Sigmoid colon (tissue), 7 donors: ENCODE measurements at places on chromosomes 11 and 22. TPM values are rescaled to one million over a fixed set of nuclear protein-coding genes. Genes with fewer than 3 reads are reported as not detected.
A peak's percentile ranks its signal among the peaks of the same experiment; 100 is the strongest.

DNA sequence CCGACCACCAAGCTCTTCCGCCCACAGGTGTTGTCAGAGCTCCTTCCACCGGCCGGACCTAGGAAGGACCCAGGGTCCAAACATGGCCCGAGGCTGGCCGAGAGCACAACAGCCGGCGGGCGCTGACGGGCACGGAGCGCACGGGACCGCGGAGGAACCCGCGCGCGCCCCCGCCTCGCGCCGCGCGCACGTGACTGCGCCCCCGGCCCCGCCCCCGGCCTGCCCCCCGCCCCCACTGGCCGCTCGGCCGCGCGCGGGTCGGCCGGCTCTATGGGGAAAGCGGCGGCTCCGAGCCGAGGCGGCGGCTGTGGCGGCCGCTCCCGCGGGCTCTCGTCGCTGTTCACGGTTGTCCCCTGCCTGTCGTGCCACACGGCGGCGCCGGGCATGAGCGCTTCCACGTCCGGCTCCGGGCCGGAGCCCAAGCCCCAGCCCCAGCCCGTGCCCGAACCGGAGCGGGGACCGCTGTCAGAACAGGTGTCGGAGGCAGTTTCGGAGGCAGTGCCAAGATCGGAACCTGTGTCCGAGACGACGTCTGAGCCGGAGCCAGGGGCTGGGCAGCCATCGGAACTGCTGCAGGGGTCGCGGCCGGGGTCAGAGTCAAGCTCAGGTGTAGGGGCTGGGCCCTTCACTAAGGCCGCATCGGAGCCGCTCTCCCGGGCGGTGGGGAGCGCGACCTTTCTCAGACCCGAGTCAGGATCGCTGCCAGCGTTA is at the start of gene OSBP2:
OSBP2 (plus strand) TSS at position 235 of the 711 bp plus-strand sequence; CDS start at position 271, 36 bp downstream.
- peak within 1 kb of the TSS; percentile 43 for H3K27ac ChIP-seq
- peak; percentile 62 for DNase-seq
- H3K36me3 ChIP-seq: no peaks in the 10 kb centered on the region
- H3K4me3 ChIP-seq: peak within 1 kb of the TSS; percentile 74
- H3K4me1 ChIP-seq: peaks cover 14% of the 10 kb centered on the region

ARHGAP20 gene
- 5.3 TPM for total RNA-seq

SPDYC gene
- total RNA-seq: not detected

- no peak overlapping the region for H3K4me3 ChIP-seq
- DNase-seq: no peak
- H3K27ac ChIP-seq: no peak overlapping the region
- H3K27me3 ChIP-seq: no peaks in the 10 kb centered on the region
- H3K4me1 ChIP-seq: peaks cover 80% of the 10 kb centered on the region
These were observed 38.5 kb downstream of the TNRC6B start for GRCh38 chr22:40216041-40216756.

GRCh38 chr11:126219547-126219946 is 8.0 kb downstream of the FAM118B start:
- no peaks in the 10 kb centered on the region for H3K27me3 ChIP-seq
- no peak for DNase-seq
- no peak overlapping the region for H3K27ac ChIP-seq
- no peaks in the 10 kb centered on the region for H3K36me3 ChIP-seq
- no peak overlapping the region for H3K4me3 ChIP-seq
- peaks cover 4% of the 10 kb centered on the region for H3K4me1 ChIP-seq

DNA sequence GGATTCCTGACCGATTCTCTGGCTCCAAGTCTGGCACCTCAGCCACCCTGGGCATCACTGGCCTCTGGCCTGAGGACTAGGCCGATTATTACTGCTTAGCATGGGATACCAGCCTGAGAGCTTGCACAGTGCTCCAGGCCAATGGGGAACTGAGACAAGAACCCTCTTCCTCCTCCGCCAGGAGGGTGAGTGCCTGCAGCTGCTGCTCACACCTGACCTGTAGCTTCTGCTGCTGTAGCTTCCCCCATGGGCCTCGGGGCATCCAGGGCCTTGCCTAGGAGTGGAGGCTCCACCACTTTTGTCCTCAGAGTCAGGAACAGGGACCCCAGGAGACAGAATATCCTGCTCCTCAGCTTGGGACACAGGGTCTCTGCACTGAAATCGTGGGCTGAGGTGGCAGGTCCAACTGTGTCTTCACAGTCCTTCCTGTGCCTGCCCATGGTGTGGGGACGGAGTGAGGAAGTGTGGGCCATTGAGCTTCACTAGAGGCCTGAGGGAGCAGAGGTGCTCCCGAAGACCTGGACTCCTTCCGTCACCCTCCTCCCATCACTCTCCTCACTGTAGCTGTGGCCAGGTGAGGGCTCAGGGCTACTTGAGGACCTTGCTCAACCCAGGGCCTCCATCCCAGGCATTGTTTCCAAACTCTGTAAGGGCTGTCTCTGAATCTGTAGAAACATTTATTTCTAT is 103.8 kb downstream of the ZNF280B start:
- H3K27me3 ChIP-seq: peaks cover 16% of the 10 kb centered on the region
- H3K27ac ChIP-seq: no peak overlapping the region
- no peaks in the 10 kb centered on the region for H3K36me3 ChIP-seq

MS4A7 gene
- total RNA-seq: 26.1 TPM

DNA sequence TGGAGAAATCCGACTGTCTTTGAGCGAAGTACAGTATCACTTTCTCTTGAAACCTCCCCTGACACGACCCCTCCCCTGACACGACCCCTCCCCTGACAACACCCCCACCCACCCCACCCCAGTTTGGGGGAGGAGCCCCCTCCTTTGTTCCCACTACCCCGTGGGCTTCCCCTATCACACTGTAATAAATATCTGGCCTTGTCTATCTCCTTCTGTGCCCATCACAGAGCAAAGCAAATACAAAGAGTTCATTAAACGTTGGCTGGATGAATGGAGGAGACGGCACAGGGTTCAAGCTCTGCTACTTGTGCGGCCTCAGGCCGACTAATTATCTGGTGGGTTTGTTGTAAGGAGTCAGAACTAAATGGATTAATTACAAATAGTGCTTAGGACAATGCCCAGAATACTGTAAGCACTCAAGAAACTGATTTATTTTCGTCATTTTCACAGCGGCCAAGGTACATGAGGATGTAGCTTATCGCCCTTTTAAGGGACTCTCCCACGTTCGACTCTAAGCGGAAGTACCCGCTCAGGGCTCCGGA is 628 bp upstream of the GGA1 start:
- peaks cover 18% of the 10 kb centered on the region for H3K27me3 ChIP-seq
- no peaks in the 10 kb centered on the region for H3K36me3 ChIP-seq
- H3K4me3 ChIP-seq: peak overlapping the region; percentile 98

OR4S1 gene
- total RNA-seq: not detected

DNA sequence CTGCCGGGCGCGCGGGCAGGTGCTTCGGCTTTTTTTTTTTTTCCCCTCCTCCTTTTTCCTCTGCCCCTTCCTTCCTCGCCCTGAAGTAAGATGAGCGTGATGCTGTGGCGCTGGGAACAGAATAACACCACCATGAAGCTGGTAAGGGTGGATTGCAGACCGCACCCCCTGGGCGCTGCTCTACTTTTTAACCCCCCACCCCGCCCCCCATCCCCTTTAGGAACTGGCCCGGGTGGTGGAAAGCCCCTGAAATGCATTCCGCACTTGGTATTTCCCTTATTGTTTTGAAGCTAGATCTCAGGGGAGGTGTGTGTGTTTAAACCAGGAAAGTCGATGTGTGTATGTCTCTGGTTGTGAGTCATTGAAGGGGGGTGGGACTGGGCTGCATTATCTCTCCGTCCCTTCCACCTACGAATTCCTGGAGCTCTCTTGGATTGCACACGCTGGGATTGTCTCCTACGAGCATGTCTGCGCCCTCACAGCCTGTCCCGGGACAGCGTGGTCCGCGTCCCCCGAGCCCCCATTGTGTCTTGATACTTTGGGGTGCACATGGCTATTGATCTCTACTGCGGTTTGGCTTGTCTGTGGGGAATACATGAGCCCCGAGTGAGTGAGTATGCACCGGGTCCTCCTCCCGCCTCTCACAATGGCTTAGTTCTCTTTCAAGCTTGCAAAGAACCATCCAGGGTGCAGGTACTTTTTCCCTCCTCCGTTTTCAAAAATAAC is 64.9 kb downstream of the NAV2 start:
- peaks cover 35% of the 10 kb centered on the region for H3K4me1 ChIP-seq
- peak overlapping the region; percentile 24 for H3K4me3 ChIP-seq
- H3K36me3 ChIP-seq: no peaks in the 10 kb centered on the region
- H3K27ac ChIP-seq: peak overlapping the region; percentile 68

PDXP gene
- total RNA-seq: 7.7 TPM

GRCh38 chr11:93498641-93499040 is 44.5 kb downstream of the SMCO4 start:
- no peak overlapping the region for H3K4me3 ChIP-seq
- no peaks in the 10 kb centered on the region for H3K36me3 ChIP-seq

GRCh38 chr11:71505001-71505400 is 22.1 kb upstream of the KRTAP5-7 start:
- H3K36me3 ChIP-seq: no peaks in the 10 kb centered on the region
- no peak overlapping the region for H3K27ac ChIP-seq
- no peak for DNase-seq

DNA sequence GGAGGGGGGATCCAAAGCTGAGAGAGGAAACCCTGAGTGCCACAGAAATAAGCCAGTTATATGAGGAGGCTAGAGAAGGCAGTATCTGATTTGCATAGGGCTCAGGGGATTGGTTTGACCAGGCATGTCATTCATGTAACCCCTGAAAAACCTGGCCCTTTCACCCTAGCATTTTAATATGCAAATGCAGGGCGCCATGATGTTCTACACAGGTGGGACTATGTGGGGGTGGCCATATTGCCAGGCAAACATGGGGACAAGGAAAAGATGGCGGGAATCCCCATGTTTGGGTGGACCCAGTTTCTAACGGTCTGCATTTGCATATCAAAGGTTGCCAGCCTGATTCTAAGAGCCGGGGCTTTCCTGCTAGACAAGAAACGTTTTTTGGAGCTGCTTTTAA is 27.2 kb downstream of the CSF2RB start:
- no peaks in the 10 kb centered on the region for H3K4me1 ChIP-seq
- H3K27ac ChIP-seq: no peak overlapping the region
- DNase-seq: no peak
- H3K4me3 ChIP-seq: no peak overlapping the region
- no peaks in the 10 kb centered on the region for H3K27me3 ChIP-seq

- H3K36me3 ChIP-seq: no peaks in the 10 kb centered on the region
- DNase-seq: peak; percentile 13
- H3K27ac ChIP-seq: no peak overlapping the region
- no peaks in the 10 kb centered on the region for H3K4me1 ChIP-seq
These were observed 45.5 kb downstream of the PKNOX2 start for GRCh38 chr11:125210066-125210465.

DNA sequence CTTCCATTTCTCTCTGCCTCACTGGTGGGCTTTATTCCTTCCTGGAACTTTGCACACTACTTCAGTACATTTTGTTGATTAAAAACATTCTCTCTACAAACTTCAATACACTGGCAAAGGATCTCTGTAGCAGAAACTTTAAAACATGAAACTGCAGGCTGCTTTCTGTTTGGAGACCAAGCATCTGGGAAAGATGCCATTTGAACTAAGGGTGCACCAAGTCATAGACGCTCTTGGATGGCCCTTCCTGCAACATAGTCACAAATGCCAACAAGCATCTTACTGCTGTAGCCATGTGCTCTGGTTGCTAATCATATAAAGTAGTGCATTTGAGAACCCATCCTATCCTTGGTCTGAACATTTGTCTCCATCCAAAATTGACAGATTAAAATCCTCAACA is 56.4 kb downstream of the SNX19 start:
- H3K4me1 ChIP-seq: peaks cover 18% of the 10 kb centered on the region
- no peaks in the 10 kb centered on the region for H3K27me3 ChIP-seq
- no peak overlapping the region for H3K27ac ChIP-seq

DNA sequence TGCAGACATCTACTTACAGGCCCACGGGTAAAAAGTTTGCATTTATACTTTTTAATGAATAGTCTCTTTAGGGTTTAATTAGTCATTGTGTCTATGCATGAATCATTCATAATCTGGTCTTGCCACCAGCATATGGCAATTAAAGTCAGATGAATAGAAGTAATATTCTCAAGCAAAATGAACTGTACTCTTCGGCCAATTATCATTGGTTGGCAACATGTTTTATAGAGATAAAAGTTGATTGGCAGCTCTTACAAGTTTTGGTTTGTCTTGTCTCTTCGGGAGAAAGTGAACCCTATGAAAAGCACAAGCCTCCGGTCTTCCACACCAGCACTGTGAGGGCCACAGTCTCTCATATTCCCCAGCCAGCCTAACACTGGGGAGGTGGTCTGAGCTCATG is 97.8 kb downstream of the OSBP2 start:
- no peaks in the 10 kb centered on the region for H3K4me1 ChIP-seq
- no peak for DNase-seq
- no peaks in the 10 kb centered on the region for H3K36me3 ChIP-seq
- H3K4me3 ChIP-seq: no peak overlapping the region

APOBEC3A gene
- total RNA-seq: 0.36 TPM

OR2D2 gene
- total RNA-seq: not detected

GRCh38 chr22:26097840-26098239 is 71.4 kb upstream of the SEZ6L start:
- no peak for DNase-seq
- no peak overlapping the region for H3K27ac ChIP-seq
- H3K36me3 ChIP-seq: no peaks in the 10 kb centered on the region

MMP3 gene
- 25.3 TPM for total RNA-seq

CTSC gene
- total RNA-seq: 47.1 TPM

- H3K4me3 ChIP-seq: peak overlapping the region; percentile 95
- no peaks in the 10 kb centered on the region for H3K27me3 ChIP-seq
- H3K4me1 ChIP-seq: no peaks in the 10 kb centered on the region
- peaks cover 17% of the 10 kb centered on the region for H3K36me3 ChIP-seq
- DNase-seq: no peak
These were observed 915 bp upstream of the SREBF2 start for GRCh38 chr22:41831828-41832552.

ESAM gene
- total RNA-seq: 4.6 TPM

GRCh38 chr22:43434928-43435311 is 23.1 kb downstream of the MPPED1 start:
- no peak overlapping the region for H3K4me3 ChIP-seq
- H3K27ac ChIP-seq: no peak overlapping the region
- no peak for DNase-seq
- peaks cover 55% of the 10 kb centered on the region for H3K27me3 ChIP-seq

OR10D3 gene
- total RNA-seq: not detected

OR52M1 gene
- not detected for total RNA-seq

- no peak overlapping the region for H3K27ac ChIP-seq
- H3K36me3 ChIP-seq: no peaks in the 10 kb centered on the region
- H3K27me3 ChIP-seq: no peaks in the 10 kb centered on the region
- H3K4me3 ChIP-seq: no peak overlapping the region
- no peak for DNase-seq
- H3K4me1 ChIP-seq: peaks cover 11% of the 10 kb centered on the region
These were observed 137.1 kb downstream of the ARHGAP42 start for GRCh38 chr11:100824041-100824809.

GLB1L2 gene
- total RNA-seq: 55.7 TPM

DNA sequence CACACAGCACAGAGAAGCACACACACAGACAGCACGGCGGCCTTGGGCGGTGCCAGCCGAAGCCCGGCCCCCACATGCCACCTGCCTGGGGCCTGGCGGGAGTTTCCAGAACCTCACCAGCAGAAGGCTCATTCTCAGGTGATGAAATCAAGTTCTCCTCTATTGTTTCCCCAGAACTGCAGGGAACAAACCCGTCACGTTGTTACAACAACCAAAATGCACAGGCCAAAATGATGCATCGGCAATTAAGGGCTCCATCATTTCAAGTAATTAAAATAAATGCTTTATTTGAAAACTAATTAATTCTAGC is 30.8 kb downstream of the GNB1L start:
- H3K4me1 ChIP-seq: no peaks in the 10 kb centered on the region
- H3K27ac ChIP-seq: no peak overlapping the region
- H3K4me3 ChIP-seq: no peak overlapping the region

GRCh38 chr11:86486261-86487030 is 111.8 kb downstream of the CCDC81 start:
- no peak for DNase-seq
- H3K4me3 ChIP-seq: no peak overlapping the region
